ENCODE measurements at places on chromosomes 5 and 9.

DNA sequence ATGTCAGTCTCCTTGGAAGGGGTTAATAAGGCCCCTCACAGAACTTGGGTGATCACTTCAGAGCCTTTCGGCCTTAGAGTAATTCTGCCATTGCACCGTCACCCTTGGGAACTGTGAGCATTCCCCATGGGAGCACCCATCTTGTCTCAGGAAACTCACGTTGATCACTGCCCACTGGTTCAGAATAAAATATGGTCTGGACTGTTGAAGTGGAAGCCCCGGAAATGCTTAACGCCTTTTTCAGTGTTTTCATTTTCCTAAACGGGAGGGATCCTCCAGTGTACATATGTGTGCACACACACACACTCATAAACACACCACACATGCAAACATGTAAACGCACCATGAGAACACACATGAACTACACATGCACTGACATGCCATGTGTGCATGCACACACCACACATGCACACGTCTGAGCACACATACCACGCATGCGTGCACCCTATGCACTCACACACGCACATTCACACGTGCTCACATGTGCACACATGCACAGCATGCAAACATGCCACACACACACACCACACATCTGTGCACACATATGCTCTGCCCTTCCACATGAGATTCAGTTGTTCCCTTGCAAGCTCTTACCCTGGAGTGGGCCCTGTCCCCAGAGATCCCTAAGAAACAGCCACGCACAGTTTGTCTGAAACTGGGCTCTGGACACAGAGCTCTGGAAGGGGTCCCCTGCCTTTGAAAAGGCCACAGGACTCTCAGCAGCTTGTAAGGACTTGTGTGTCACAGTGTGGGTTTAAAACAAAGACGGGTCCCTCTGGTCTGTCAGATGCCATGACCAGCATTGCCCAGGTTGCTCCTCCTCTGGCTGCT is 17.0 kb downstream of the MRPL36 start:
- DNase-seq = no peak

- no peak for DNase-seq
Measured at GRCh38 chr5:162227075-162227474, 159.5 kb downstream of the GABRG2 start.

GRCh38 chr5:98827161-98827560 is 53.7 kb downstream of the RGMB start:
- no peak for DNase-seq

DNA sequence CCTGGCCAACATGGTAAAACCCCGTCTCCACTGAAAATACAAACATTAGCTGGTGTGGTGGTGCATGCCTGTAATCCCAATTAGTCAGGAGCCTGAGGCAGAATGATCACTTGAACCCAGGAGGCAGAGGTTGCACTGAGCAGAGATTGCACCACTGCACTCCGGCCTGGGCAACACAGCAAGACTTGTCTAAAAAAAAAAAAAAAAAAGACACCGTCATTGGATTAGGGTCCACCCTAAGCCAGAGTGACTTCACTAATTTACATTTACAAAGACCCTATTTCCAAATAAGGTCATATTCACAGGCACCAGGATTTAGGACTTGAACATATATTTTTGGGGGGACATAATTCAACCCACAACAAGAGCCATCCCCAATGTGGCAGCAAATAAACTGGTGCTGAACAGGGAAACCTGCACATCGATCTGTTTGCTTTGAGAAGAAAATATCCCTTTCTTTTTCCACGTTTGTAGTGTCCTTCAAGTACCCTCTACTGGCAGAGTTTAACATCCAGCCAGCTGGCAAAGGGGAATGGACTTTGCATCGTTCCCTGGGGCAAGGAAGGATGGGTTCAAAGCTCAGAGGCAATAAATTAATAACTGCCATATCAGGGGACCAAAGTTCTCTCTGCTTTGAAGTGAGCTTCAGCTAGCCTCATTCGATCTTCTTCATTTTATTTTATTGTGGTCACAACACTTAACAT is 3.7 kb upstream of the DNAJC25 start:
- no peak for DNase-seq

DNA sequence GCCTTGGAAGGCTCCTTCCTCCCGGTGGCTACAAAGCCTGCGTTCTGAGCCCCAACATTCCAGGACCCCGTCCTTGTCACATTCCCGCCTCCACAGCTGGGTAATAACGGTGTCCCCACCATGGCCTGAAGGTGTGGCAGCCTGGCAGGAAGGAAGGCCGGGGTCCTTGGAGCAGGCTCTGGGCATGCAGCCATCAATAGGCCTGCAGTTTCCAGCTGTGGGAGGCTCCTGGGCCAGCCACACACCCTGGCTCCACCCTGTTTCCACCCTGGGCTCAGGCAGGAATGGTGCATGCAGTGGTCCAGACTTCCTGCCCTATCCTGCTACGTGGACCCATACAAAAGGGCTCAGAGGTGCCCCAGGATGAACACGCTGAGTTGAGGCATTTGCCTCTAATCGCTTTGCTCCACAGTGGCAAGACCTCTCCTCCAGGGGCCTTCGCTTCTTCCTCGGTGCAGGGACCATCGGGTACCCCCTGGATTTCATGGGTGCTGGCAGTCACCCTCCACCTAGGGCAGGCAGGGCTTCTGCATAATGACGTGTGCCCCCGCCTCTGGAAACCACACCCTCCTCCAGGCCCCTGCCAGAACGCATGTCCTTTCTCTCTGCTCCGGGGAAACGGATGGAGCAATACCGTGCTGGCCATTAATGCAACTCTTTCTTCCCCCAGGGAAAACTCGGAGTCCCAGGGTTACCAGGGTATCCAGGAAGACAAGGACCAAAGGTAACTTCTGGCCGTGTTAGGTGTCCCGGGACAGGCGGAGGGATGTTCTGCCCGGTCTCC is 95.1 kb upstream of the FCN2 start:
- no peak for DNase-seq

- DNase-seq = no peak
Measured at GRCh38 chr5:180299526-180299925, 7.6 kb upstream of the MAPK9 start.

GRCh38 chr5:154243736-154244135 is 53.2 kb downstream of the GALNT10 start:
- no peak for DNase-seq

GRCh38 chr9:116137581-116137980 is 16.0 kb upstream of the PAPPA start:
- DNase-seq = no peak

GRCh38 chr5:145996135-145996534 is 59.8 kb downstream of the SH3RF2 start:
- no peak for DNase-seq

DNA sequence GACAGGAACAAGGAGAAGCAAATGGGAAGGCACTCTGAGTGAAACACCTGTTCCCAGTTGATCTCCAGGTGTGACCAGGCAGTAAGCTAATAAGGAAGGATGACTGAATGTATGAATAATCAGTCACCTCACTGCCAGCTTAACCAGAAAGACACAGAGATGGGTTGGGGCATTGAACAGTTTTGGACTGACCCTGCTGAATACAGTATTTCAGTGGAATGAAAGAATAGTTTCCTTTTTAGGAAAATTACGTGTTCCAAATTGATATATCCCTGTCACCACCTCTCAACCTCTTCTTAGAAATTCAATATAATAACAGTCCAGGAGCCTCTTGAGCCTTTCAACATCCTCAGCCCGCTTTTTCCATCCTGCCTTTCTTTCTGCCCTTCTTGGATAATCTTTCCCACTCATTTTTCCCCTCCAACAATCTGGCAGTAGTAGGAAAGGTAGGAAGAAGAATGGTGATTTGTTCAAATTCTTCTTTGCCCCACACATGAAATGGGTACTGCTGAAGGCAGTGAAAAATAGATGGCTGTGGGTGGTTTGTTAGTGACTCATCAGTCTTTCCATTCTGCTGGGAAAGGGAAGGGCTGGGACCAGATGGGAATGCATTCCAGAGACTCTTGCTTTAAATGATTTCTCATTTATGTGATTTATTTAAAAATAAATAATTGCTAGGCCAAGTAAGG is 117.9 kb downstream of the ZSWIM6 start:
- DNase-seq = no peak

DNA sequence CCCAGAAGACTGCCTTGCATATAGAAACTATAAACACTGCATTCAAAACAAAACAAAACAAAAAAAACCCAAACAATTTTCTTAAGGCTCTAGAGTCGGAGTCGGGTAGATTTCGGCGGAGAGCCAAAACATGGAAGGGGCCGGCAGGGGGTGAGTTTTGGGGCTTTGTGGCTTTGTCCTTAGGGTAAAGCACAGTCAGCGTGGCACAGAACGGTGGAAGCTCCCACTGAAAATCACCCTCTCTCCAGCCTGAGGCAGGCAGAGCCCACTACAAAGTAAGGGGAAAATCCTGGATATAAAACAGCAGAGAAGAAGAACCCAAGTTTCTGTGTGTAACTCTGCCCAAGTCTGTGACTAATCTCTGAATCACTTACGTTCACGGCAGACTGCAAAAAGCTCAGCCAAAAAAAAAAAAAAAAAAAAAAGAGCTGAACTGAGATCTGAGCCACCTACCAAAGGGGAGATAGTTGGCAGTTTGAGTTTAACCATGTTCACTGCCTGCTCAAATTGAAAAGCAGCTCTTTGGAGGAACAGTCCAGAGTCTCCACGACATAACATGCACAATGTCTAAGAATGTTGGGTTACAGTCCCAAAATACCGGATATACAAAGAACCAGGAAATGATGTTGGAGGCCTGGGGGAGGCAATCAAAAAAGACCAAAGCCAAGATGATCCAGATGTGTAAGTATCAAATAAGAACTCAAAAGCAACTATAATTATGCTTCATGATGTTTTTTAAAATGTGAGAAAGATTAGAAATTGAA is 26.6 kb upstream of the OR2K2 start:
- DNase-seq = no peak

- no peak for DNase-seq
Measured at GRCh38 chr5:143931476-143931875, 119.5 kb downstream of the HMHB1 start.

GRCh38 chr5:27316271-27316650 is 277.9 kb upstream of the CDH9 start:
- no peak for DNase-seq

- no peak for DNase-seq
Measured at GRCh38 chr5:16457451-16457850, 8.1 kb downstream of the ZNF622 start.

DNA sequence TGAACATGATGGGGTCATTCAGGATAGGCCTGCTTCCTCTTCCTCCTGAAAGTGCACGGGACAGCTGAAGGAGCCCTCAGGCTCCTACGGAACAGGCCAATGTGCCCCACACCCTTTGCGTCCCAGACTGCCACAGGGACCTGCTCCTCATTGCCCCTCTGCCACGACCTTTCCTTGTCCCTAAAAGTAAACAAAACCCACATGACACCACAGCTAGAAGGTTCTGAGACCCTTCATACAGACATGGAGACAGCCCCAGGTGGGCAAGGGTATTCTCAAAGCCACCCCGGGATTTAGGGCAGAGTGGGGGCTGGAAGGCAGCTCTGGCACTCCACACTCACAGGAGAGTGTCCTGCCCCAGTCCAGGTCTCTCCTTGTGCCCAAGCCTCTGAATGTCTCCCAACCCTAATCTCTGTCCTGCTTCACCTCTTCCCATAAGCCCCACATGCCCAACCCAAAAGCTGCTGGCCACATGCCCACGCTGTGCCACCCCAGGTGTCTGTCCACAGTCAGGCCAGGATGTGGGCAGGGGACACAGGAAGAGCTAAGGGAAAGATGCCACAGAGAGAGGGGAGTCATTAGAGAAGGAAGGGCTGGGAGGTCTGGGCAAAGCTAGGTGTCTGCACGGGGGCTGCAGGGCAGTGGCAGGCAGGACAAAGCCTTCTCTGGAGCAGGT is 800 bp downstream of the AMBP start:
- no peak for DNase-seq

DNA sequence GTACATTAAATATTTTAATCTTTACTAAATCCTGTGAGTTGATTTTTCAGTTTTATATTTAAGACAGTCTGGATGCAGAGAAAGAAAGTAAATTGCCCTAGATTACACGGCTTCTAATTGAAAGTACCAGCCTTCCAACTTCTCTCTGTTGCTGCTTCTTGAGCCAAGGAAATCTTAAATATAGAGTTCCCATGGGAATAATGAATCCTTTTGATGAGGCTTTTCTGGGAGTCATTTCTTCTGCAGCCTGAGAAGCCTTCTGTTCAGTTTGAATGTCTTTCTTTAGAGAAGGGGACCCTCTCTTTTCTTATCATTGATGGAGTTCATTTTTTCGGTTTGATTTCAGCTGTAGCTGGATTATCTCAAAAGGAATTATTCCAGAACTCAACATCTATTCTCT is 317.3 kb upstream of the PTPRD start:
- DNase-seq = no peak

DNA sequence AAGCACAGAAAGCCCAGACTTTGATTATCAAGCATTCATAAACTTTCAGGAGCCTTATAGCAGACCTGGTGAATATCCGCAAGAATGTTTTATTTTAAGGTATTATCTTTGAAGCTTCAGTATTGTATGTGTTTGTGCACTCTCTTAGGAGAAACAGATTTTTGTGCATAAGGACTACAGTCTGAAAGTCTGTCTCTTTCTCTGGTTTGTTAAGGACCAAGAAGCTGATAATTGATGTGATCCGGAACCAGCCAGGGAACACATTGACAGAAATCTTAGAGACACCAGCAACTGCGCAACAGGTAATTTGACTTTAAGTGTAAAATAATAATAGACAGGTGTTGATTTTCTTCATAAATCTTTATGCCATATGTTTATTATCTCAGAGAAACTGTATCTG is 22.8 kb upstream of the F2R start:
- no peak for DNase-seq

- no peak for DNase-seq
Measured at GRCh38 chr9:92206488-92206887, 87.0 kb downstream of the IARS1 start.

GRCh38 chr5:65873181-65873750 is 53.1 kb upstream of the ERBIN start:
- DNase-seq = no peak

DNA sequence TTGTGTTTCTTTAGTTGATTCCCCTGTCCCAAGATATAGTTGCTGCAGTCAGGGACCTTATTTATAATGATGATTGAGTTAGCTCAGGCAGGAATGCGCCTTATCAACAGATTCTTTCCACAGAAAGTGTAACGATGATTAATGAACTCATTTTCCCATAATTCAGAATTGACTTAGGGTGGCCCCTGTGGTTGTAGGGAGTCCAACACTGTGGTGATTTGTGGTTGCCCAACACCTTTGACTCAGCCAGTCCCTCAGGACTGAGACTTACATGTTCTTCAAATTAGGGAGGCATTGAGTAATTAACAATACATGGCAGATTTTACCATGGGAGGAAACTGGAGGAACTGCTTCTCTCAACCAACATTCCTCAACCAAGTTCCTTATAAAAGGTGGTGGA is 221.9 kb downstream of the GABRG2 start:
- DNase-seq = no peak

GRCh38 chr9:135130207-135130976 is 42.9 kb downstream of the OLFM1 start:
- no peak for DNase-seq

Data from activated CD4-positive, CD25-positive, alpha-beta regulatory T cell (primary cell).